Large intestine (tissue), 12 donors: ENCODE measurements at places on chromosomes 7 and 10. TPM values are rescaled to one million over a fixed set of nuclear protein-coding genes. Genes with fewer than 3 reads are reported as not detected.

The GFRA1 gene
- polyA plus RNA-seq, result 17.4 TPM

The ELN gene
- polyA plus RNA-seq, result 54.4 TPM

The ZNF277 gene
- polyA plus RNA-seq, result 27.4 TPM

The SYT15B gene
- 1.5 TPM for polyA plus RNA-seq

The SLC26A5 gene
- 0.09 TPM for polyA plus RNA-seq

The NOS3 gene
- 10.3 TPM for polyA plus RNA-seq

The C7orf57 gene
- 0.28 TPM for polyA plus RNA-seq

The EPO gene
- polyA plus RNA-seq, result 0.19 TPM

The TMEM26 gene
- 5.0 TPM for polyA plus RNA-seq

The GPR22 gene
- 2.5 TPM for polyA plus RNA-seq

The PCLO gene
- polyA plus RNA-seq, result 10.7 TPM

The SUFU gene
- polyA plus RNA-seq, result 12.9 TPM
